ENCODE measurements at places on chromosomes 7 and 10. TPM values are rescaled to one million over a fixed set of nuclear protein-coding genes. Genes with fewer than 3 reads are reported as not detected.

The PRXL2A gene
- total RNA-seq: 5.4 TPM

The UPP1 gene
- total RNA-seq: 114 TPM

The GTF2I gene
- 162 TPM for total RNA-seq

GRCh38 chr7:134449680-134450079 lies 9.2 kb downstream of the AKR1B1 start:
- DNase-seq: no peak

GRCh38 chr7:95407751-95408150 lies 11.6 kb upstream of the PON3 start:
- DNase-seq: no peak

DNA sequence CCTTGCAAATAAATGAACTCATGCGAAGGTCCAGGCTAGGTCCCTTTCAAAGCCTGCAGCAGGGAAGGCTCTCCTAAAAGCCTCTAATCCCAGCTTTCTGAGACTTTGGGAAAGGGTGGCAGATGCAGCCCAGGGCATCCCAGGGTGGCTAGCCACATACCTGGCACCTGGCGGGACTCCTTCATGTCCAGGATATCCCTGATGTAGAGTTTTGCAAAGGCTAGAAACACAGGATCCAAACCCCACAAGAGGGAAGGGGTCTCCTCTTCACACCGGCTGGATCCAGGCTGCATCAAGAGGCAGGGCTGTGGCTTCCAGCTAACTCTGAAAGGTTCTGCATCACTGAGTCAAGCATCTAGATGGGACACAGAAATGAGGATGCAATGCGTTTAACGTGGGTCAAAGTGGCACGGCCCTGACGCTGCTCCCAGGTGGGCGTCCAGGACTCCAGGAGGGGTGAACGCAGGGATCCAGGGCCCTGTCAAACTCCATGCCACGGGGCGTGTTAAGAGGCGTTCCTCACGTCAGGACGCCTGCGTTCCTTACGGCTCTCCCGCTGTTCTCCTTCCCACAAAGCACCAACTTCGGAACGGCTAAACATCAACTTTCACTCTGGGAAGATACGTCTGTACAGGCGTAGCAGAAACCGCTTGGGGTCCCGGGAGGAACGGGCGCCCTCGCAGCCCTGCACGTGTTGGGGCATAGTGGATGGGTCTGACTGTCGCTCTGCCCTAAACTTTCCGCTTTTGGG lies 507 bp downstream of the STN1 start:
- DNase-seq: no peak

- DNase-seq: no peak
Observed at GRCh38 chr10:78909221-78909620, 159.5 kb upstream of the ZMIZ1 start.

GRCh38 chr7:87806150-87806549 lies 70.0 kb downstream of the SLC25A40 start:
- no peak for DNase-seq

GRCh38 chr7:149735181-149735602 lies 38.2 kb downstream of the ZNF467 start:
- no peak for DNase-seq

DNA sequence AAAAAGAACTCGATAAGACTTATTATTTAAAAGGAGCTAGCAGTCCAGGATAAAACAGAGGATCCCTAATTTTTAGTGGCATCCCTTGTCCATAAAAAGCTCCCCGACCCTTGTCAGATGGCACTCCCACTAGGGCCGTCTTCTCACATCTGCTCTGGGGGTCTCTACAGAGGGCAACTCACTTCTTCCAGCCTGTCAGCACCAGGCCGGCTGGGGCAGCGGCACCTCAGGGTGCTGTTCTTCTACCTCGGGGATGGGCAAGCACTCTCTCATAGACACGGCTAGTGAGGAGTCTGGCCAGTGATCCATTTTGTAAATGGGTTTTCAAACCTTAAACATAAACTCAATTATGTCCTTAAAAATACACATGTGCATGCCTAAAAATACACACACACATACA lies 134.7 kb downstream of the PRPF18 start:
- no peak for DNase-seq
